ENCODE measurements at places on chromosomes 16 and 17.

- no peak for DNase-seq
Measured at GRCh38 chr17:48996722-48997102, 473 bp upstream of the IGF2BP1 start.

DNA sequence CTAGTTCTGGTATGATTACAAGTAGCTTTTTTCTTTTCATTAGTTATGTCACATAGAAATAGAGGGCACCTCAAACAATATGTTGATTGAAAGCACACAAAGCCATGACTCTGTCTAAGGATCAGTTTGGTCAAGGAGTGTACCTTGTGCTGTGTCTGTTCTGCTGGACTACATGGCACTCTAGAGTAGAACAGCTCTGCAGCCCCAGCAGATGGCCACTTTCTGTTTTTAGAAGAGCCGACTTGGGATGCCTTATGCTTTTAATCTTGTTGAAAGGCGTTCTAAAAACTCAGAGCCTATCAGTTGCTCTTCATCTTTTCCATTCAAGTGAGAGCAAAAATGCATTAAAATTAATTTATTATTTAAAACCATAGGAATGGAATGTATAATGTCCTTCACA lies 49.3 kb upstream of the CA10 start:
- DNase-seq, result no peak

GRCh38 chr16:27745348-27745747 lies 195.4 kb downstream of the KATNIP start:
- no peak for DNase-seq

- no peak for DNase-seq
Measured at GRCh38 chr17:70687421-70687820, 518.1 kb downstream of the KCNJ2 start.

DNA sequence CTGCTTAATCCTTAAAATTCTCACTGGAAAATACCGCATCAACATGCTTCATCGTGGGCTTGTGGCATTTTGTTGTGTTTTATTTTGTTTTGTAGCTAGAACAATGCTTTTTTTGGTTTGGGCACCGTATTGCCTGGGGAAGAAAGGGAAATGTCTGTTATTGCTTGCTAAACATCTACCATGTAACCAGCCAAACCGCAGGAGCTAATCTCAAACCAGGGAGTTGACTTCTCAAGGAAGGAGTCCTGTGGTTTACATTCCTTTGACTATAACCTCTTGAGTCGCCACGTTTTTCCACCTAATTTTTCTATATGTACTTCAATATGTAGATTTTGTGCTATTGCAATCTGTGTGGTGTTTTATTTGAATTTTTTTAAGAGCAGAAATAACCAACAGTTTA lies 593.5 kb upstream of the SOX9 start:
- DNase-seq, result peak; percentile 85

DNA sequence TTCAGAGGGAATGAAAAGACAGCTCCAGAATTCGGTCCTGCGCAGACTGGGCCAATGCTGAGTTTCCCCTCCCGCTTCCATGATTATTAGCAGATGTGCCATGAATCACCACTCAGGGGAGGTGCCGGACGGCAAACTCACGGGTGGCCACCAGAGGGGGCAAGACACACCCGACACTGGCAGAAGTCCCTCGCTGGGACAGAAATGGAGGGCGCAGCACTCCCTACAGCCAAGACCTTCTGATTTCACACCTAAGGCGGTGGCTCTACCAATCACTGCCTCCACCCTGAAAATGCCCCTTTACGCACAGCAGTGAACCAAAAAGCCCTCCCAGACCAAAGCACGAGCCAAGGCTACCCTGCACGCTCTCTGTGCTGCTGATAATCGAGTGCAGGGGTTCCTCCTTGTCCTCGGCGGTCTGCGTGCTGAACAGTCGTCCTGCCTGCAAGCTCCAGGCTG lies 26.8 kb downstream of the TRAP1 start:
- peak; percentile 77 for DNase-seq

DNA sequence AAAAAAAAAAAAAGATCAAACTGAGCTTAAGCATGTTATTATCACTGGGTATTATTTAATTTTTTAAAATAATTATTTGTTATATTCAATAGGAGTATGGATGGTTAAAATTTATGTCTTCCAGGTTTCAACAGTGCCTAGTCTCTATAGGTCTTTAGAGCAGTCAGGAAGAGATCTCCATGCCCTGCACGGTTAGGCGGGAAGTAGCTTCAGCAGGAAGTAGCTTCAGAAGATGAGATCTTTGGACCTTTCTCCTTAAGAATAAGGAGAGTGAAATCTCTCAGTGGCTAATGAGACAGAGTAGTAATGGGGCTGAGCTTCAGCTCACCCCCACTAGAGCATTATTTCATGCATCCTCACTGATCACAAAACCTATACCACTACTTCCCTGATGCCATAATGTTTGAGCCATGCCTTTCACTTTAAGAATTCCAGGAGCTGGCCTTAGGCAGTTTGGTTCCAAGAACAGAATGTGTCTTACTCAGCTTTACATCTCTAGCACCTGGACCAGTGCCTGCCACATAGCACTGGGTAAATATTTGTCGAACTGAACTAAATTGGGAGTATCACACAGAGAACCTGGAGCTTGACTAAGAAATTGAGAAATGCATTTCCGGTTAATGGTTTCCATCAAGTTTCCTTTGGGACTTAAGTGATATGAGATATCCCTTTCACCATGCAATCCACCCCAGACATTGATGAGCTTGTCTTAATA lies 43.5 kb downstream of the SCPEP1 start:
- DNase-seq, result peak; percentile 23

GRCh38 chr16:58850678-58851020 lies 116.5 kb upstream of the GOT2 start:
- DNase-seq, result no peak
